ENCODE measurements at places on chromosomes 16 and 17.

DNA sequence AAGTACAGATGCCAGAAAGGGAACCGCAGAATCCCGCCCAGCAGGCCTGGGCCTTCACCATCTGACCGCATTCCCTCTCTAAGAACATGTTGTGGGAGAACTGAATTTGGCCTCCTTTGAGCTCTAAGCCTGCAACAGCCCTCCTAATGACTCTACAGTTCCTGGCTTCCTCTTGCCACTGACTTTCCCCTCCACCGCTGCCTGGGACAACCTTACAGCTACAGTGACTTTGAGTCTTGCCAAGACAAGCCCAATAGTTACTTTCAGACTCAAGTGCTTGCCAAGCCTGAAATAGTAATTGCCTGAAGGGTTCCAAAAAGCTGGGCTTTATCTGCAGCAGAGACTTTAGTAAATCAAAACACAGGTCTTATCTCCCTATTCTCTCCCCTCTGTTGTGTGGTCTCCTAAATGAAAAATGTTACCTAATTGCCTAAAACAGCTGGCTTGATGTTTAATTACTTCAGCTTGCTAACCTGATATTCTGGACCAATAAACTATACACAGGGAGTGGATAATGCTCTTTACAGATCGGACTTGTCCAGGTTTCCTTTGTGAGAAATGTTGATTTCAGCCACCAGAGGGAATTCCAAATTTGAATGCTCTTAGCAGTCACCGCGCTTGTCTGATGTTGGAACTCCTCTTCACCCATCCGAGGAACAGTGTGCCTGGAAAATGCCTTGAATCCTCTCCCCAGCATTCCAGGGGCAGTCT, 85.1 kb upstream of the TBX2 start:
- peak; percentile 49 for DNase-seq

DNA sequence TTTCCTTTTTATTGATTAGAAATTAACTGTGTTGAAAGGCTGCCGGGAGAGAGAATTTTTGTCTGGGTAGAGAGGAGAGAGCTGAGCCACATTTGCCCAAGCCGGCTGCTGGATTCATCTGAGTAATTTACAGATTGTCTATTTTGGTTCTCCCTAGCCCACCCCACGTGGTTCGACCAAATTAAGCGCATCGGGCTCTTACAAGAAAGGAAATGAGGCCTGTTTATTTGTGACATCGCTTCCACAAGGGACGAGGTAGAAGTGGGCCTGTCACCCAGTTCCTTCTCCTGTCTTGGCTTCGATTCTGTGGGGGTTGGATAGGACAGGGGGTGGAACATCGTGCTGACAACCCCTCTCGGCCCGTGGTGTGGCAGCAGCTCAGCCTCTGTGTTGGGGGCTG, 42.9 kb downstream of the SYT17 start:
- no peak for DNase-seq

GRCh38 chr16:49158029-49158642, 123.5 kb downstream of the CBLN1 start:
- peak; percentile 9 for DNase-seq

DNA sequence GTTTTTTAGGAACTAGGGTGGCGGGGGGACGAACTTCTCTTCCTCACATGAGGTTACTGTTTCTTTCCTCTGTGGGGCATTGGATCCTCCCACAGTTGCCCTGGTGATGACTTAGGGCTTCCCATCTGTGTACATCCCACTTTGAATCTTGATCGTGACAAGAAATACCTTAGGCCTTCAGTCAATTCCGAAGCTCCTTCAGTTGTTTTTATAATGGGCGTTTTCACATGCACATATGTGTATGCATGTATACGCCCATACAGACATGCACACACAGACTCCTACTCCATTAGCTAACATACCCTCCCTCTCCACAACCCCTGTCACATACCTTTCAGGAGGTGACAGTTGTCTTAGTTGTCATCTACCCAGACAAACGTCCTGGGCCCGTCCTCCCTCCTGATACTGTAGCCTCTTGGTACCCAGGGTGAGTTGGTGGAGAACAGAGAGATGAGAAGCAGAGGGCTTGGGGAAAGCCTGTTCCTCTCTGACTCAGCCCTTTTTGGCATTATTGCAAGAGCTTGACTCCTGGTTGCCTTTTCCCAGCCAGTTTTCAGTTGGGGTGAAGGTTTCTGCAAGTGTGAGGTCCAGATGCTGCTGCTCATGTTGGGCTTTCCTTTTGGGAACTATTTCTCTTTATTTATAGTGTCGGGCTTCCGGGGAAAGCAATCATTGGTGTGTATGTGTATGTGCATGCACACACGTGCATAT, 2.2 kb upstream of the AOC2 start:
- no peak for DNase-seq

GRCh38 chr17:2792366-2793169, 3.7 kb upstream of the RAP1GAP2 start:
- DNase-seq: no peak

DNA sequence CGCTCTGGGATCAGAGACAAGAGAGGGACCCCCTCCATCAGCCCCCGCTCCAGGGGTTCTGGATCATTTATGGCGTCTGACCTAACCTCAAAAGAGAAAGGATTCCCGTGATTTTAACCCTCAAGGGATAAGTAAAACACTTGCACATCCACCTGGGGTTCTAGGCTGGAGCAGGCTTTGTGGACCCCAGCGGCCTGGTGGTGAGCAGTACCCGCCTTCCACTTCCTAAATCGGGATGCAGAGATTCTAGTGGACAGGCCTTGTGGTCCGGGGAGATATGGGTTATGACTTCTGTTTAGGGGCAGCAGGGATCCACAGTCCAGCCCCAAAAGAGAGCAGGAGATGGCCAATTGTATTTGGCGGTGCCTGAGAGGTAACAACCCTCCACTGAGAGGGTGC, 684 bp upstream of the PITPNM3 start:
- DNase-seq: no peak

GRCh38 chr16:86491640-86492023, 18.7 kb upstream of the FOXF1 start:
- no peak for DNase-seq

DNA sequence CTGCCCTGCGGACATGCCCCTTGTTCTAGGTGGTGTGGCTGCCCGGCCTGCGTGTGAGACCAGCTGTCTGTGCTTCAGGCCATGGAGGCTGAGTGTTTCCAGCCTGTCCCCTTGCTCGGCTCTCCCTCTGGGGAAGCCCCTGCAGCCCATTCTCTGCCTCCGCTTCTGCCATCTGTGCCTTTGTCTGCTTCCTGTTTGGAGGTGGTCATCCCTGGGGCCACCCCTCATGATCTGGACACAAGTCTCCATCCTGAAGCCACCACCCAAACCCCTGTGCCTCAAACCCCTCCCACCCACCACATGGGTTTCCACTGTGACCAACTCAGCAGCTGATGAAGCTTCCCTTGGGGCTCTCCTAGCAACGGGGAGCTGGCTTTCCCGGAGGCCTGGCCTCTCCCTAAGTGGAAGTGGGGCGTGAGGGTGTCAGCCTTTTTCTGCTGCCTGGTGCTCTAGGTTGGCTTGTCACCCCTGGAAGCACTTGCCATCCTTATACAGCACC, 184.9 kb downstream of the SEC14L1 start:
- DNase-seq: peak; percentile 64

GRCh38 chr16:54284319-54284930, 2.2 kb downstream of the IRX3 start:
- no peak for DNase-seq

DNA sequence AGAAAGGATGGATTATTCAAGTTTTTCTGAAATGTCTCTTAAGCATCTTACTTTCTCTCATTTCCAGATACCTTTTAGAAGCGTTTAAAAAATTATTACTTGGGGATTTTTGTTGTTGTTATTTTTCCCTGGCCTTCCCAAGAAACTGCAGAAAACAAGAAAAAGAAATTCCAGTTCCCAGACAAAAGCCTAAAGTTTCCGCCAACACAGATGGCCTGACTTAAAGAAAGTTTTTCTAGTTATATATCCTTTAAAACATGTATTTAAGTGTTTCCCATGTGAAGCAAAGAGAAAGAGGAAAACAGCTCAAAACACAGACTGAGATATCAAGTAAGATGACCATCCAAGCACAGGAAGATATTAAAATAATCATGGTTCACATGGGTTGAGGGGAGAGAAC, 401.7 kb upstream of the MAF start:
- no peak for DNase-seq

DNA sequence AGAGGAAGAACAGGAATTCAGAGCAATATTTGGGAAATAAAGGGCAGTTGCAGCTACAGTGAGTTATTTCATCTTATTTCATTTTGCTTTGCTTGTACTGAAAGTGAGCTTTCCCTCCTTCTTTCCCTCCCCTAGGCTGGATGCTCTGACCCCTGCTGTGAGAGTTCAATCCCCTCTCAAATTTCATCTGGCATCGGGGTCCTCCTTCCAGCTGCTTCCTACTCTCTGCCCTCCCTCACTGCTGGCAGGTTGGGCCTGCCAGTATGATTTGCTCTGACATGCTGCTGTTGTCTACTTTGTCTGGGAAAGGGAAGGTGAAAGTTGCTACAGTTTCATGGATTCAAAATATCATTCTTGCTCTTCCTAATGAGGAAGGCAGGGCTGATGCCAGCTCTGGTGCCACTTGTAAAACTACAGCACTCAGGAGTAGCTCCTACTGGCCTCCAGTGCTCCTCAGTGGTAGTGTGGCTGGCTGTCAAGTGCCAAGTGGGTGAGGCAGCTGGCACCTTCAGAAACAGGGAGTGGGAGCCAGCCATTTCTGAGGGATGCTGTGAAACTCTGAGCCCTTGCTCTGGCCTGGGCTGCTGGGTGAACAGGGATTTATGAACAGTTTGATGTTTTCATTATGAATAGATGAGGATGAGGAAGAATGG, 408.6 kb downstream of the HAPSTR1 start:
- no peak for DNase-seq

GRCh38 chr16:4617880-4618279, 3.2 kb upstream of the UBALD1 start:
- DNase-seq: no peak

GRCh38 chr17:66466840-66467367, 164.5 kb downstream of the PRKCA start:
- DNase-seq: peak; percentile 99

DNA sequence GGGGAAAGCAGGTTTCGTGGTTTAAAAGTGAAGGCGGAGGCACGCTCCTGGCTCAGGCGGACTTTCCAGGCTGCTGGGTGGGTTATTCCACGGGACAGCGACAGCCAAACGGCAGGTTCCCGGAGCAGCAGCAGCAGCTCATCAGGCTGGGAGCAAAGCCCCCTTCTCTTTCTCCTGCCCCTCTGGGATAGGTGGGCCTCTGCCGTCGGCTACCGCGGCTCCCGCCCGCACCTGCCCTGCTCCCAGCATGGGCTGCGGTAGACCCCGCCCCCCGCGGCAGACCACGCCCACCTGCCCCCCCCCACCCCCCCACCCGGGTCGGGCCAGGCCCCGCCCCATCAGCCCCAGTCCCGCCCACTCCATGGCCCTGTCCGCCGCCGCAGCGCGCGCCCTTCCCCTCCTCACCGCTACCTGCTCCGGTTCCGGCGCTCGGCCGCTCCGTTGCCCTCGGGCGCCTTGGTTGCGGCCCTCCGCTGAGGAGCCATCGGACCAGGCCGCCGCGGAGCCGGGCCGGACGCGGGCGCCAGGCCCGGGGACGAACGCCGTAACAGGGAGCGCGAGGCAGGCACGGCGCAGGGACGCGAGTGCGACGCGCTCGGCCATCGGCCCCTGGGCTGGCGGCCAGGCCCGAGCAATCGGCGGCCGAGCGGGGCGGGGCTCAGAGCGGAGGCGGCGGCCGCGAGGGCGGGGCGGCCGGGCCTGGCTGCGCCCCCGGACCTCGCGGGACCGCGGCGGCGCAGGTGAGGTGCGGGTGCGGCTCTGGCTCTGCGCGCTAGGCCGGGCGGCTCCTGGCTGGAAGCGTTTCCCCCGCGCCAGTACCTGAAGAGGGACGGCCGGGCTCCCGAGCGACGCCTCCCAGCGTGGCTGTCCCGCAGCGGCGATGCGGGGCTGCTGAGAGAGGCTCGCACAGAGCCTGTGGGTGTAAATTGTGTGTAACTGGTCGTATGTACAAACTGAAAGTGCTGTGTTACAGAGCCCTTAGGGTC, at the start of the genes HEXD and OGFOD3:
Gene HEXD, plus strand, starts transcription at position 347 of the 986 bp plus-strand sequence. CDS start 1,453 bp downstream, outside the sequence.
Gene OGFOD3, minus strand, starts transcription at position 586 of the 986 bp plus-strand sequence. Its CDS starts 101 bp downstream, at position 485.
- peak; percentile 82 for DNase-seq

GRCh38 chr16:28311413-28311812, 19.1 kb downstream of the SBK1 start:
- DNase-seq: no peak

Data from choroid plexus epithelial cell (primary cell).